Left ventricle myocardium inferior (tissue), 1 donor: ENCODE measurements at places on chromosomes 6 and 20. TPM values are rescaled to one million over a fixed set of nuclear protein-coding genes. Genes with fewer than 3 reads are reported as not detected.
A peak's percentile ranks its signal among the peaks of the same experiment; 100 is the strongest.

DNA sequence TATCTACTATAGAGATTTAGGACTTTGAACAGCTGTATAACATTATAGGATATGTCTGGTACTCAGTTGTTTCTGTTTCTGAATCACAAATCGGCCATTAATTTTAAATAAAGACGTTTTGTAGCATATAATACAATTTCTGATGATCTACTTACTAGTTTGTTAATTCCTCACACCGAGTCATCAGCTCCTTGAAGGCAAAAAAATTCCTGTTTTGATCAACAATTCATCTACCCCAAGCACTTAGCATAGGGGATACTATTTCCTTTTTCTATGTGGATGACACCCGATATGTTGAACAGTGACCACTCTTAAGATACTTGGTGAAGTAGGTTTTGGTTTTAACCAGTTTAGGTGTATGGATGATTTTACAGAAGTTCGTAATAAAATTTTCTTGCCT, 107.3 kb downstream of the NCOA3 start:
- DNase-seq: no peak

DNA sequence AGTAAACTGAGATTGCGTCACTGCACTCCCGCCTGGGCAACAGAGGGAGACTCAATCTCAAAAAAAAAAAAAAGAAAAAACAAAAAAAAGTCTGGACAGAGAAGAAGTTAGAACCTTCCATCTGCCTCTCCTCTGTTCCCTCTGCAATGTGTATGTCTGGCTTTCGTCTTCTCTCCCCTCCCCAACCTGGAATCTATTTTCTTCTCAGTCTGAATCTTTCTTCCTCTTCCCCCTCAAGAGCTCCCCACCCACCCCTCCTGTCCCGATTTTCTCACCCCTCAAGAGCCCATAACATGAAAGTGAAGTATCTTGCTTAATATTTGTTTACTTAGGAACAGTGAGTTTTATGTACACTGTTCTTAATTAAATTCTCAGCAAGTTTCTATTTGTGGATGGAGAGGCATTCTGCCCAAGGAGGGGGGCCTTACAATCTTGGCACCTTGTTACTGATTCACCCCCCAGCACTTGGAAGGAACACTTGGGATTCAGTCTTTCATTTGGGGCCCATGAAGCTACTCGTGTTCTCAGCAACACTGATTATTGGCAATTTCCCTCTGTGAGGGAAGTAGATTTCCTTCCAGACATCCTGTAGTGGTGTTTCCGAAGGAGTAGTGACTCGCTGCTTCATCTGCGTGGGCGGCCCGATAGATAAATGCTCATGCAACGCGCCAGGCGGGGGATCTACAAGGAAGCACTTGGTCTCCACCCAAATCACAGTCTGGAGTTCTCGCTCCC, 69.3 kb upstream of the SRSF6 start:
- peak; percentile 81 for DNase-seq

GRCh38 chr6:120786682-120787081, 547.6 kb downstream of the TBC1D32 start:
- DNase-seq: no peak

Gene SOBP
- total RNA-seq: 22.9 TPM

Gene GPX5
- not detected for total RNA-seq

GRCh38 chr6:116402108-116402937, 31.6 kb downstream of the DSE start:
- no peak for DNase-seq
